Activated T-helper 1 cell treated with anti-CD3 and anti-CD28 coated beads, Interleukin-12 subunit alpha, Interleukin-12 subunit beta, Interleukin-2, Interleukin-4 antibody, amounts not matched to agents 30 ng/mL and 10 ng/mL and 1 ng/mL, durations not matched to agents 14 hours and 24 hours and 36 hours (primary cell): ENCODE measurements at places on chromosomes 11 and 22. TPM values are rescaled to one million over a fixed set of nuclear protein-coding genes. Genes with fewer than 3 reads are reported as not detected.
A peak's percentile ranks its signal among the peaks of the same experiment; 100 is the strongest.

Gene HOATZ
- not detected in 2 replicates for total RNA-seq

GRCh38 chr22:20799449-20799848, 25.5 kb downstream of the SERPIND1 start:
- H3K4me1 ChIP-seq, result no peaks in the 10 kb centered on the region
- no peak for DNase-seq
- H3K27me3 ChIP-seq, result no peaks in the 10 kb centered on the region

DNA sequence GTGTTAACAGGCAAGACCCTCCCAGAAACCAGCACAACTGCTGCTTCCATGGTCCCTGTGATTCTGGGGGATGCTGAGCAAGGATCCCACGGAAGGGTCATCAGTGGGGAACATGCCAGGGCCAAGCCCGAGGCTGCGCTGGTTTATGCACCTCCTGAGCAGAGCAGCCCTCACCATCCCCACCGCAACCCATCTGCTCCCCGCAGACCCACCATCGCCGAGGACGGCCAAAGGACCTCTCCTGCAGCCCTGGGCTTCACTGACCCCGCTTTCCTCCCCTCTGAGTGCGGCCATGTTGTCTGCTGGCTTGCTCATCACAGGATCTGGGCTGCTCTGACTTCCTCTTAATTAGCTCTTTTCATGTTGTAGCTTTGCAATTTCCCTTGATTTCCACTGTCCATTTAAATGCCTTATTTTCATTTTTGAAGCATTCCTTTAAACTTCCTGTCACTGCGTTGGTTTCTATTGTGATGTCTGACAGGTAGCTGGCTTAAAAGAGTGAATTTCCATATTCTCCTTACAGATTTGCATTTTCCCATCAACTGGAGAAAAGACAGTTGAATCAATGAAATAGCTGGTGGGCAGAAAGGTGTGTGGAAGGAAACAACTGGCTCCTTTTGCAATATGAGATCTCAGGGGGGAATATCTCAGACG, 14.9 kb downstream of the TP53AIP1 start:
- H3K4me3 ChIP-seq, result no peak overlapping the region
- peaks cover 11% of the 10 kb centered on the region for H3K27me3 ChIP-seq
- no peak for DNase-seq
- peaks cover 18% of the 10 kb centered on the region for H3K4me1 ChIP-seq

Gene C11orf97
- not detected in 2 replicates for total RNA-seq

DNA sequence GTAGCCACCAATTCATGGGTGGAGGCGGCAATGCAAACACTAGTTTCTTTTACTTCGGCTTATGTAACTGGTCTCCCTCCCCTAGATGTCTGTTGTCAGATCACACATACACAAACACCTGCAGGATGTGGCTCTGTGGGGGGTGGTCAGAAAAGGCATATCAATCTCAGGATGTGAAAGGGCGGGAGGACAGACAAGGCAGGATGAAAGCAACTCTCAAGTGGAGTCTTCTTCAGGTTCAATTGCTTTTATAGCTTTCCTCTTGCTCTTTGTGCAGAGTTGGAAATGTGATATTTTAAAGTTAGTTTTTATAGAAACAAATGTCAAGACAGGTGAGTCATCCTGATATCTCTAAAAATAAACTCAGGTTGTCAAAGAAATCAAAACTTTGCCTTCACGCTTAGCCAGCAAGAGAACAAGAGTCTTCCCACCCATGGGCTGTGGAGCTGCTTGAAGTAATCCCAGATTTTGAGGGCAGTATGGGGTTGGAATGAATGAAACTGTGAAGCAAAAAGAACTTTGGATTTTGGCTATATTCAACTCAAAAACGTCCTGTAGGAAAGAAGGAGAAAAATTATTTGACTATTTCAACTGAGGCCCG, 423.4 kb downstream of the GUCY1A2 start:
- H3K27me3 ChIP-seq, result no peaks in the 10 kb centered on the region
- no peak overlapping the region for H3K27ac ChIP-seq
- DNase-seq, result no peak

GRCh38 chr11:107953446-107953845, 25.2 kb downstream of the RAB39A start:
- H3K4me1 ChIP-seq, result peaks cover 9% of the 10 kb centered on the region
- no peak overlapping the region for H3K27ac ChIP-seq
- H3K36me3 ChIP-seq, result no peaks in the 10 kb centered on the region
- H3K4me3 ChIP-seq, result no peak overlapping the region
- no peak for DNase-seq

- no peak overlapping the region for H3K4me3 ChIP-seq
- no peak for DNase-seq
- H3K27ac ChIP-seq, result no peak overlapping the region
- H3K4me1 ChIP-seq, result peaks cover 5% of the 10 kb centered on the region
- H3K36me3 ChIP-seq, result no peaks in the 10 kb centered on the region
Observed at GRCh38 chr11:126821827-126822226, 178.7 kb downstream of the KIRREL3 start.

DNA sequence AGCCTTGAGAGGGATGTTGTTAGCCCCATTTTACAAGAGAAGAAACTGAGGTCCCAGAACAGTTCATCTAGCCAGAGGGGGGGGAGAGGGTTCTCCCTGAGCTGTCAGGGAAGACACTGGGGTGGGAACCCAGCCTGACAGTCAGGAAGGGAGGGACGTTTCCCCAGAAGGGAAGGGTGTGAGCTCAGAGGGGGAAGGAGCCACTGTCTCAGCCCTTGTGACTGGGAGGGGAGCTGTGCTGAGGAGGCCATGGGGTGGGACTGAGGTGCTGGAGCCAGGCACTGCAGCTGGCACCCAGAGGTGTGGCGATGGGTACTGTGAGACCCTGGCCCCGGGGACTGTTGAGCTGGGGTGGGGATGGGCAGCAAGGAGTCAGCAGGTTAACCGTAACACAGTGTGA, 35.7 kb downstream of the DAGLA start:
- H3K27ac ChIP-seq, result no peak overlapping the region
- DNase-seq, result no peak
- H3K4me3 ChIP-seq, result no peak overlapping the region
- peaks cover 8% of the 10 kb centered on the region for H3K27me3 ChIP-seq
- no peaks in the 10 kb centered on the region for H3K4me1 ChIP-seq

GRCh38 chr11:67505605-67506396, 638 bp upstream of the PITPNM1 start:
- peaks cover 52% of the 10 kb centered on the region for H3K4me1 ChIP-seq
- peak overlapping the region; percentile 92 for H3K4me3 ChIP-seq
- H3K27ac ChIP-seq, result peak overlapping the region; percentile 96
- DNase-seq, result peak; percentile 81

DNA sequence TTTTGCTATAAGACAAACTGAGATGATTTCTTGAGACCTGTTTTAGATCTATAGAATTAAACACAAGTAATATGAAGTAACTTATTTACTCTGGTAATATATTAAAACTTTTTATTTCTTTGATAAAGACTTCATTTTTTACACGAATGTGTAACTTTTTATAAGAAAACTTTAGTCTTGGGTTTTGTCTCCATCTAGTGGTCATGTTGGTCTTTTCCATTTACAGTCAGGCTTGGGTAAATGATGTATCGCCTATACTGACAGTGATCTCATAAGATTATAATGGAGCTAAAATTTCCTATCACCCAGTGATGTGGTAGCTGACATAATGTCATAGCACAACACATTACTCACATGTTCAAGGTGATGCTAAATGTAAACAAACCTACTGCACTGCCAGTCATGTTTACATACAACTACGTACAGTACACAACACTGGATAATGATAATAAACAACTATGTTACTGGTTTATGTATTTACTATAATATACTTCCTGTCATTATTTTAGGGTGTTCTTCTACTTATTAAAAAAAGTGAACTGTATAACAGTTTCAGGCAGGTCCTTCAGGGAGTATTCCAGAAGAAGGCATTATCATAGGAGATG, 7.5 kb upstream of the C11orf97 start:
- DNase-seq, result no peak
- H3K36me3 ChIP-seq, result peaks cover 11% of the 10 kb centered on the region
- H3K4me1 ChIP-seq, result no peaks in the 10 kb centered on the region
- H3K4me3 ChIP-seq, result no peak overlapping the region

GRCh38 chr22:35154937-35155387, 89.0 kb downstream of the ISX start:
- no peak for DNase-seq
- no peak overlapping the region for H3K27ac ChIP-seq
- peaks cover 4% of the 10 kb centered on the region for H3K27me3 ChIP-seq
- no peak overlapping the region for H3K4me3 ChIP-seq
- H3K36me3 ChIP-seq, result no peaks in the 10 kb centered on the region
- peaks cover 6% of the 10 kb centered on the region for H3K4me1 ChIP-seq

DNA sequence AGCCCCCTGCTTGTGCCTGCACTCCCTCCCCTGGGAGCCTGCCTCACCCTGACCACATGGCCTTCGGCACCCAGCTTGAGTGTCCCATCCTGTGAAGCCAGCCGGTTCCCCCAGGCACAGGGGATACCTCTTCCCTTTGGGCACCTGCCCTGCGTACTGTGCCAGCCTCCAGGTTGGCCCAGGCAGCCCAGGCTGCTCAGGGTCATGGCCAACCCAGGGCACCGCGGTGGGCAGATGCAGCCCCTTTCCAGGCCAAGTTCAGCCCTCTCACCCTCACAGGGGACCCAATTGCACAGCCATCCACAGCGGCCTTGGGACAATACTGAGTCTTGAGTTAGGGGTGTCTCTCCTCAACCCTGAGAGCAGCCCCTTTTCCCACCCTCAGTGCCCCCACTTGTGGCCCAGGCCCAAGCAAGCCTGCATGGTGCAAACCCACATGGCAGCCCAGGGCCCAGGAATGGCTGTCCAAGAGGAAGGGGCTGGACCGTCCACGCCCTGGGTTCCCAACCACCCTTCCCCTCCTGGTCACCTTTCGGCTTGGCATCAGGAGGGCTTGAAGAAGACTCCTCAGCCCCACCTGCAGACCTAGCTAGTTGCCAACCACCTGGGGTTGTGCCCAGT, 87.7 kb downstream of the CDKN1C start:
- H3K4me3 ChIP-seq, result no peak overlapping the region
- no peaks in the 10 kb centered on the region for H3K4me1 ChIP-seq
- no peak for DNase-seq
- H3K36me3 ChIP-seq, result no peaks in the 10 kb centered on the region
- H3K27me3 ChIP-seq, result peaks cover 2% of the 10 kb centered on the region

DNA sequence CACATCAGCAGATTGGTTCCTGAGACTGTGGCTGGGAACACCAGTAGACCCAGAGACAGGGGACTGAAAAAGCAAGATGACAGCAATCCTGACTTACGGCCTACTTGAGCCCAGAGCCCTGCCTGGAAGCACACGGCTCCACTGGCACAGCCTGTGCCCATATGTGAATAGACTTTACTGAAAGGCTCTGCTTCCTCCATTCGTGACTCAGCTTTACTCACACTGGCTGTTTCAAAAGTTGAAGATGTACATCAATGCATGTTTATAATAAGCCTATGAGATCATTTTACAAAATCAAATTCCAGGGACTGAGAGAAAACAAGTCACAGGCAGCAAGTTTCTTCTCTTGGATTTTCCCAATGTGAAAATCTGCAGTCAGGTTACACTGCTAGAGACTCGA, 134.6 kb upstream of the TEAD1 start:
- no peak overlapping the region for H3K4me3 ChIP-seq
- no peaks in the 10 kb centered on the region for H3K4me1 ChIP-seq
- no peaks in the 10 kb centered on the region for H3K36me3 ChIP-seq
- H3K27me3 ChIP-seq, result peaks cover 5% of the 10 kb centered on the region

Gene OR8A1
- total RNA-seq, result not detected in 2 replicates

DNA sequence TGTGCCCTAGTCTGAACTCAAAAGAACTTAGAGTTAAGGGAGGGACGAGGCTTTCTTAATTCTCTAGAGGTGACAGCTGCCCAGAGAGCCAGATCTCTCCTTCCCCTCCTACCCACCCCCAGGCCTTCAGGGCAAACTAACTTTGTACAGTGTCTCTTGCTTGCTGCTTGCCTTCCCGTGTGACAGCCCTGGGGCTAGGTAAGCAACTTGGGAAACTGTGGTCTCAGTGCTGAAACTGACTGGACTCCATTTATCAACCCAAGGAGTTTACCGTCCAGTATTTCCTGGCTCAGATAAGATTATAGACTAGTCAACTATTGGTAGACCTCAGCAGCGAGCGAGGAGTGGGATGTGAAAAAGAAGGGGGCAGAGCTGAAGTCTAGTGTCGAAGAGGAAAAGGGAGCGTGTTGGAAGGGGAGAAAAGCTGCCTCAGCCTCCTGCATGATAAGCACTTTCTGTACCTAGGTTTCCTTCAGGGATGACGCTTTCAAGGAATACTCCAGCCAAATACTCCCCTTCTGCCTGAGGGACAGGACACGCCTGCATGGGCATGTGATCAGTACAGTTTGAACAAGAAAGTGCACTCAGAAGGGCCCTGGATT, 43.3 kb upstream of the WEE1 start:
- H3K4me1 ChIP-seq, result no peaks in the 10 kb centered on the region
- DNase-seq, result no peak
- no peaks in the 10 kb centered on the region for H3K27me3 ChIP-seq

DNA sequence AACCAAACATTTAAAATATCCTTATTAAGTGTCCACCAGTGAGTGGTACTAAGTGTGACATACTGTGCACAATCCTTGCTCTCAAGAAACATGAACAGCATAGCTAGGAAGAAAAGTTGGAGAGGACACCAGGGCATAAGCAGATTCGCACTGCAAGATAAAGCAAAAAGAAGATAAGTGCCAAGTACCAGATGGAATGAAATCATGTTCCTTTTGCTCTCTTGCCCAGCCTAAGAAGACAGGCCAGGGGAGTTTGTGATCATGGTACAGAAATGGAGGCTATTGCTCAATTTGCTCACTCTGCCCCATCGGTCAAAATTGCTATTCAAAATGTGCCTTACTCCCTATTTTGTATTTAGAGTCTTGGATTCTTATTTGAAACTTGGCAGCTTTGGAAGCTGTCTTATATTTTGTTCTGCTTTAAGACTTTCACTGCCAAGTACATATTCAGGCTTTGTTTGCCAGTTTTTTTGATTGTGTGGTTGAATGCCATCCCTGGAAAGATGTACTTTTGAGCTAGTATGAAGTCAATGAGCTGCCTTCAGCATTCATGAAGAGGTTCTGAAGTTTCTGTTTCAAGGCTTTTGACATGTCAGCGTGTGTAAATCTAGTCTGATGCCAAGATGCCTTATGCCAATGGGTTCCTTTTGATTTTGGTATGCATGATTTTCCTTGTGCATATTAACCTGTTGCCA, 90.3 kb downstream of the PAX6 start:
- no peaks in the 10 kb centered on the region for H3K36me3 ChIP-seq
- H3K4me3 ChIP-seq, result no peak overlapping the region
- no peak overlapping the region for H3K27ac ChIP-seq

- no peak overlapping the region for H3K4me3 ChIP-seq
- H3K4me1 ChIP-seq, result no peaks in the 10 kb centered on the region
- no peaks in the 10 kb centered on the region for H3K36me3 ChIP-seq
Observed at GRCh38 chr11:124536520-124536919, 6.9 kb downstream of the OR8B12 start.

- no peaks in the 10 kb centered on the region for H3K27me3 ChIP-seq
- H3K27ac ChIP-seq, result no peak overlapping the region
- peaks cover 7% of the 10 kb centered on the region for H3K4me1 ChIP-seq
- DNase-seq, result no peak
- peaks cover 47% of the 10 kb centered on the region for H3K36me3 ChIP-seq
- H3K4me3 ChIP-seq, result no peak overlapping the region
Observed at GRCh38 chr22:29803190-29803589, 34.9 kb downstream of the ASCC2 start.

GRCh38 chr22:44971651-44972362, 38.0 kb downstream of the PHF21B start:
- no peaks in the 10 kb centered on the region for H3K27me3 ChIP-seq
- no peaks in the 10 kb centered on the region for H3K36me3 ChIP-seq
- DNase-seq, result no peak
- H3K27ac ChIP-seq, result no peak overlapping the region
- H3K4me3 ChIP-seq, result no peak overlapping the region

GRCh38 chr11:5004424-5005274, 10.0 kb downstream of the OR51L1 start:
- H3K27ac ChIP-seq, result no peak overlapping the region
- H3K4me3 ChIP-seq, result no peak overlapping the region
- no peaks in the 10 kb centered on the region for H3K27me3 ChIP-seq
- H3K36me3 ChIP-seq, result no peaks in the 10 kb centered on the region

Gene ZNF280A
- not detected in 2 replicates for total RNA-seq
